ENCODE measurements at places on chromosomes 7 and 10. TPM values are rescaled to one million over a fixed set of nuclear protein-coding genes. Genes with fewer than 3 reads are reported as not detected.

INMT gene
- polyA plus RNA-seq, result not detected

GPC2 gene
- polyA plus RNA-seq, result 0.68 TPM

FBXO24 gene
- 0.85 TPM for polyA plus RNA-seq

STK31 gene
- polyA plus RNA-seq, result 0.10 TPM

TAS2R3 gene
- polyA plus RNA-seq, result not detected

ATG9B gene
- 1.2 TPM for polyA plus RNA-seq

Data from GM12878 (cell line).